ENCODE measurements at places on chromosomes 1 and 21.

GRCh38 chr1:218524526-218524925 lies 179.4 kb downstream of the TGFB2 start:
- no peak for DNase-seq

DNA sequence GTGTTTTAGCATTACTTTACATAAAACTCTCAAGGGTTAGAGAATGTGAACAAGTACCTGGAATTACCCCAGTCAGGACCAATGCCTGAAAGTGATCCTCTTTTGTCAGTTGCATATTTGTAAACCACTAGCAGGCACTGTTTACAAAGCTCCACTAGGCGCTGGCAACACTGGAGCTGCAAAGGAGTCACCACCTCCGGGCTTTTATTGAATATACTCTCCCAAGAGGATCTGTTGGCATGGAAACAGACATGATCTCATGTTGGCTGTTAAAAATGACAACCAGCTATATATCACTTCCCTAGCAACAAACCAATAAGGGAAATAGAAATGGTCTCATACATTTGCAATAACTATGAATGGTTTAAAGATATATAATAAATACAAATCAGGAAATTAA lies 116.0 kb downstream of the TTLL7 start:
- DNase-seq = peak; percentile 52

GRCh38 chr1:43799656-43800635 lies 92.6 kb downstream of the ST3GAL3 start:
- no peak for DNase-seq

DNA sequence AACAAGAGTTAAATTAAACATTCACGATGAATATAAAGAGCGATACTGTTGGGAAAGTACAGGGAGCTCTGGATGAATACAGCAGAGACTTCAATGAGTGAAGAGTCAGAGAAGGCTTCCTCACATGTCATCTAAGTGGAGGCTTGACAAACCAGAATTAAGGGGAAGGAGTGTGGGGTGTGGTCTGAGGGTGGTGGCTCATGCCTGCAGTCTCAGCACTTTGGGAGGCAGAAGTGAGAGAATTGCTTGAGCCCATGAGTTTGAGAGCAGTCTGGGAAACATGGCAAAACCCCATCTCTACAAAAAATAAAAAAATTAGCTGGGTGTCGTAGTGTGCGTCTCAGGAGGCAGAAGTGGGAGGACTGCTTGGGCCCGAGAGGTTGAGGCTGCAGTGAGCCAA lies 8.7 kb downstream of the SDHB start:
- DNase-seq = no peak

GRCh38 chr1:50681931-50682330 lies 258.7 kb upstream of the DMRTA2 start:
- no peak for DNase-seq
